ENCODE measurements at places on chromosomes 1 and 21.

DNA sequence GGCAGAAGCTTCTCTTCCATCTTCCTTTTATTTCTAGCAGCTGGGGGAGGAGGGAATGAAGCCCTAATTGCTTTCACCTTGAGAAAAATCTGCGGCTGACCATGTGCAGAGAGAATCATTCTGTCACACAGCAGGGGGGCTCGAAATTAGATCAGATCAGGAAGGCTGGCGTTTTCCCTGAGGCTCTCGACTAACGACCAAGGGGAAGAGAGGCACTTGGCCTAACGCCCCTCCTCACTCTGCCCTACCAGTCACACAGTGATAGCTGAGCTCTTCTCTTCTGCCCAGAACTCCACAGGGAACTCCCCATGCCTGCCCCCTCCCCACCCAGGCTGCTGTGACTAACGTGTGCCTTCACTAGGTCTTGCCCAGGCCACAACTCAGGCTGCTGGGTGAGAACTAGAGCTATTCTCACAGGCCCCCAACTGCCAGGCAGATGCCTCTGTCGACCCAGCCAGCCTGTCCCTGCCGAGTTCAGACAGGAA is 26.5 kb upstream of the KHDRBS1 start:
- DNase-seq: peak; percentile 37

- no peak for DNase-seq
These were observed 7.8 kb downstream of the OBSCN start for GRCh38 chr1:228215663-228216116.

DNA sequence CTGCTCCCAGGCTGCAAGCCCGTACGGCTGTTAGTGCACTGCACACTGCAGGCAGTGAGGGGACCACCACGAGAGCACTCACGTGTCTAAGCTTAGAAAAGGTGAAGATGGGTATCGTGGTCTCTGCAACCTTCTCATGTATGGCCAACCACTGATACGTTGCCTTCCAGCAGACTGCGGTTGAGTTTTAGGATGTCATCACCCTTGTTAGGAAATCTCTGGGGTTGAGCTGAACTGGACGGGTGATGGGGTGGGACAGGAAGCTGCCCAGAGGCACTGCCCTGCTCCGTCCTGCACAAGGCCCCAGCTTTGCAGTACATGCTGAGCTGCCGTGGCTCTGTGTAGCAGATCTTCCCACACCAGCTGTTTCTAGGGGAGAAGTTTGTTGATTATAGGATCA is 43.3 kb downstream of the FAAP20 start:
- DNase-seq: no peak

GRCh38 chr1:83512373-83513193 is 486.3 kb downstream of the TTLL7 start:
- peak; percentile 61 for DNase-seq

GRCh38 chr1:63902844-63903589 is 129.2 kb downstream of the ROR1 start:
- no peak for DNase-seq

DNA sequence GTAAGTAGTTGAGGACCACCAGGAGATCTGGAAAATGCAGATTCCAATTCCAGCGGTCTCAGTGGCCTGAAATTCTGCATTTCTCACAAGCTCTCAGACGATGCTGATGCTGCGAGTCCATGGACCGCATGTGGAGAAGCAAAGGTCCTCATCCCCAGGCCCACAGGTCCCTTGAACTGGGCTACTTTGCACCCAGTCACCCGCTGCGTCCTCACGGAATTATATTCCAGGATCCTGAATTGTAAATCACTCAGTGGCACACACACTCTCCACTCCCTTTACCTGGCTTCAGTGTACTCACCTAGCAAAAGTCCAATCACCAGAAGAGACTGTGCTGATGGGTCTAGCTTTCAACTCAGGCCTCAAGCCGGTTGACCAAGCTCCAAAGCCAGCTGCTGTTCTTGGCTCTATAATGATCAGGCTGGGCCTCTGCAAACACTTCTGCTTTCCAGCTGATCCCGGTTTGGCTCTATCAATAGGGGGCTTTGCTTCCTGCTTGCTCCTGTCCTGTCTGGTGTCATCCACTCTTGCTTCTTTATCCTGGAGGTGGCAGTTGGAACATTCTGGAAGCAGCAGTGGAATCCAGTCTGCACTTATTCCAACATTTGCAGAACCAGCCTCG is 904 bp upstream of the RPL22 start:
- no peak for DNase-seq

- no peak for DNase-seq
These were observed 45.3 kb downstream of the RIMS3 start for GRCh38 chr1:40620150-40620549.

DNA sequence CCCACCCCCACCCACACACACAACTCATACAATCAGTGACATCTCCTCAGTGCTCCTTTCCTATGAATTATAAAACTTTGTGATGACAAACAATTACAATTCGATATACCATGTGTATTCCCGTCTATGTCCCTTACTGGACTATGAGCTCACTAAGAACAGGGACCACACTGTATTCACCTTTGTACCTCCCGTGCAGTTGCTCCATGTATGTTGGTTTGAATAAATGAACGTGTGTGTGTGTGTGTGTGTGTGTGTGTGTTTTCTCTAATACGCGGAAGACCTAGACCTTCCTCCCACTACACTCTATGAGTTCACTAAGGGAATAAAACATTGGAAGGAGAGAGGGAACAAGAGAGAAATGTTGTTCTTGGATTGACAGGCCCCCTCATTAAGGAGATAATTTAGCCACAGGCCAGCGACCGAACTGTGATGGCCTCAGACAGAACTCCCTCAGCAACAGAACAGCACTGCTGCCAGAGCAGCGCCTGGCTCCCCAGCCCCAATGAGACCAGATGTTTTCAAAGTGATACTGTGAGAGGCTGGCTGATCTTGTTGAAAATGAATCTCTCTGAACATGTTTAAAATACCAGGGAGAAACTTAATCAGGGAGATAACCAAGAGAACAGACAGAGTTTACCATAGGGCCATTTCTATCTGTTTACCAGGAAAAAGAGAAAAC is 21.7 kb downstream of the BCAR3 start:
- no peak for DNase-seq

DNA sequence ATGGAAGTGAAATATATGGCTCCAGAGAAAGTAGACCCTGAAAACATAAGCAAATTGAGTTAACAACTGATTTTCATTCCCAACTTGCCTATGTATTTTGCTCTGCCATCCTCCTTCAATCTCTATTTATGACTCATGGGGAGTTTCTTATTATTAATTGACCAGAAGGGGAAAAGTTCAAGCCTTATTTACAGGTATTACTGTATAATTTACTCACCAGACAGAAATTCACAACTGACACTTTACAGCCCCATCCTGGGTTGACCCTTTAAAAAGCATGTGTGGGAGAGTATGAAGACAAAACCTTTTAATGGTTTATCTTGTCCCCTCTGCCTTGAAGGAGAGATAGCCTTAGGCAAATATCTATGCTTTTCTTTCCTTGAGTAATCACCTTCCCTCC is 39.8 kb upstream of the C1orf53 start:
- DNase-seq: no peak

GRCh38 chr1:187226396-187226795 is 397.6 kb downstream of the PLA2G4A start:
- no peak for DNase-seq

- no peak for DNase-seq
These were observed 19.2 kb upstream of the VASH2 start for GRCh38 chr1:212930986-212931678.

DNA sequence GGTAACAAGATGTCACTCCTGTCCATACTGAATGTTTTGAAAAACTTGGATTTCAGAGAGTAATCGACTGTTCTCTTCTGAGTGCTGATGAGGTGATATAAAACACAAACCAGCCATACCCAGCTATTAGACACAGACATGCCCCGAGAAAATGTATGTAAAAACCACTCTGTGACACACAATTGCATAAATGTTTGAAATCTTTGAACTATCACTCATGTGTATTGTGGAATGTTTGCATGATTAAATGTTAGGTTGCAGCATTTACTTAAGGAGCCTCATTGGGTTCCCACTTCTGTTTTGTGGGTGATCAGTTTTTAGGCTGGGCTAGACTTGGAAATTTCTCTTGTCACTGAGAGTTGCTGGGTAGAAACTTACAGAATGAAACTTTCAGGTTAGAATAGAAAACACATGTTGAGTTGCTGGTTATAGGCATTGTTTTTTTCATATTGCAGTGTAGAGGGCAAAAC is 270.4 kb upstream of the B3GALT2 start:
- no peak for DNase-seq

GRCh38 chr1:198669023-198669698 is 30.3 kb downstream of the PTPRC start:
- no peak for DNase-seq
